Activated T-helper 1 cell treated with anti-CD3 and anti-CD28 coated beads, Interleukin-12 subunit alpha, Interleukin-12 subunit beta, Interleukin-2, Interleukin-4 antibody, amounts not matched to agents 30 ng/mL and 10 ng/mL and 1 ng/mL, durations not matched to agents 14 hours and 24 hours and 36 hours (primary cell): ENCODE measurements at places on chromosomes 5 and 9. TPM values are rescaled to one million over a fixed set of nuclear protein-coding genes. Genes with fewer than 3 reads are reported as not detected.

The ROR2 gene
- total RNA-seq = 1.1 and 1.6 TPM in 2 replicates

- DNase-seq = no peak
- H3K4me3 ChIP-seq = no peak overlapping the region
- H3K36me3 ChIP-seq = no peaks in the 10 kb centered on the region
- no peak overlapping the region for H3K27ac ChIP-seq
- no peaks in the 10 kb centered on the region for H3K4me1 ChIP-seq
- peaks cover 2% of the 10 kb centered on the region for H3K27me3 ChIP-seq
Measured at GRCh38 chr9:80156756-80157472, 585.1 kb downstream of the TLE4 start.

- DNase-seq = no peak
- peaks cover 3% of the 10 kb centered on the region for H3K27me3 ChIP-seq
- no peak overlapping the region for H3K27ac ChIP-seq
- no peaks in the 10 kb centered on the region for H3K36me3 ChIP-seq
- H3K4me3 ChIP-seq = no peak overlapping the region
Measured at GRCh38 chr5:133483406-133484090, 128.8 kb downstream of the FSTL4 start.

GRCh38 chr5:54469622-54470021, 14.1 kb downstream of the HSPB3 start:
- peaks cover 4% of the 10 kb centered on the region for H3K27me3 ChIP-seq
- no peak overlapping the region for H3K27ac ChIP-seq
- peaks cover 10% of the 10 kb centered on the region for H3K4me1 ChIP-seq
- DNase-seq = no peak
- H3K4me3 ChIP-seq = peak overlapping the region; percentile 20
- H3K36me3 ChIP-seq = no peaks in the 10 kb centered on the region

DNA sequence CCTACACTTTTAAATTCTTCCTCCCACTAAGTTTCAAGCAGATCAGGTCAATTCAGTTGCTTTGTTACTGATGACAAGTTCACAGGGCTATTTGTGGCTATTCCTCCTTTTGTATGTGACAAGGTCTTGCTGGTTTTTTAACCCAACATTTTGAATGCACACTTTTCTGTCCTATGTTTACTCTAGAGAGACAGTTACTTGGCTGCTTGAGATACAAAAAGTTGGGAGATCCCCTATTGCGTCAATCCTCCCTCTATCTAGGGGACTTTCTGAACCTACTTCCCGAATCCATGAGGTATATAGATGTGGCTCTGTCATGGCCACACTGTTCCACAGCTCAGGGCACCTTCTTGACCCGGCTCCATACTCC, 386.7 kb downstream of the NTRK2 start:
- DNase-seq = no peak
- no peaks in the 10 kb centered on the region for H3K36me3 ChIP-seq
- H3K4me1 ChIP-seq = no peaks in the 10 kb centered on the region
- H3K4me3 ChIP-seq = no peak overlapping the region
- H3K27ac ChIP-seq = no peak overlapping the region

- no peak overlapping the region for H3K27ac ChIP-seq
- peaks cover 2% of the 10 kb centered on the region for H3K36me3 ChIP-seq
- H3K4me1 ChIP-seq = peaks cover 23% of the 10 kb centered on the region
- DNase-seq = no peak
- peaks cover 5% of the 10 kb centered on the region for H3K27me3 ChIP-seq
- no peak overlapping the region for H3K4me3 ChIP-seq
Measured at GRCh38 chr5:181194489-181195248, 10.3 kb downstream of the TRIM7 start.

- DNase-seq = no peak
- H3K27ac ChIP-seq = no peak overlapping the region
- peaks cover 6% of the 10 kb centered on the region for H3K27me3 ChIP-seq
- no peaks in the 10 kb centered on the region for H3K36me3 ChIP-seq
- H3K4me3 ChIP-seq = no peak overlapping the region
Measured at GRCh38 chr5:36041537-36041845, 25.2 kb downstream of the UGT3A2 start.

- H3K4me3 ChIP-seq = no peak overlapping the region
- no peak for DNase-seq
- no peak overlapping the region for H3K27ac ChIP-seq
Measured at GRCh38 chr5:27026801-27027200, 11.6 kb downstream of the CDH9 start.
